Right ventricle myocardium superior (tissue), 1 donor: ENCODE measurements at places on chromosomes 13 and 19.

DNA sequence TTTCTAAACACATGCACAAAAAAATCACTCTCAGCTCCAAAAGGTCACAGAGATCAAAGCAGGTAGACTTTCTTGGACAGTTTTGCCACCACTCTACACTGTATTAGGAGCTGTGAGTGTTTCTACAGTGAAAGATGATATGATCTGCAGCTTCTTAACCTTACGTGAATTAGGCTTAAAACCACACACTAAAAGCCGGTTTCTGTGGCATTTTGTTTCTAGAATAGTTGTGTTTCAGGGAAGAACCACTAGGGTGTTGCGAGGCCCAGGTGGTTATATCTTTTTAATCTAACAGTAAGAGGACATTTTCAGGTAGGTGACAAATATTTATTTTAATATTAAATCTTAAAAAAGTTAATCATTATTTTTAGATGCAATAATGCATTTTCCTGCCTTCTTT lies 216.4 kb downstream of the KLF5 start:
- no peak for DNase-seq

DNA sequence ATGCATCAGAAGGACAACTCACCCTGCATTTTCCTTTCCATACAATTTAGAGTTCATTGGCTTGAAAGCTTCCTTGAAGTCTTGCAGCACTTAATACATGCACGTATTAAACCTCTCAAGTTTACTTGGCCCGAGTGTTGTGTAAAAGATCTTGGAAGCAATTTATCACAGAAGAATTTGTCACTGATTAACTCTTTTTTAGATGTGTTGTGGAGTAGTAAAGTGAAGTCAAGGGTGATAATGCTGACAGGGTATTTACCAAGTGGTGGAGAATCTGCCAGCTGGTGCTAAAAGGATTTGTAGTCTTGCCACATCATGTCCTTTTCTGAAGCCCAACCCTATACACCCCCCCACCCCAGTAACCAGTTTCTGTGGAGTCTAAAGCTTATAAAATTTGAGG lies 421.0 kb upstream of the MIR17HG start:
- DNase-seq, result no peak

- DNase-seq, result no peak
Measured at GRCh38 chr19:17872251-17873001, 681 bp downstream of the SLC5A5 start.

- no peak for DNase-seq
Measured at GRCh38 chr13:85512421-85512820, 286.8 kb downstream of the SLITRK6 start.

GRCh38 chr13:113819731-113820715 lies 43.9 kb downstream of the GAS6 start:
- DNase-seq, result peak; percentile 38

GRCh38 chr19:36246006-36246481 lies 31.1 kb downstream of the ZNF146 start:
- no peak for DNase-seq

DNA sequence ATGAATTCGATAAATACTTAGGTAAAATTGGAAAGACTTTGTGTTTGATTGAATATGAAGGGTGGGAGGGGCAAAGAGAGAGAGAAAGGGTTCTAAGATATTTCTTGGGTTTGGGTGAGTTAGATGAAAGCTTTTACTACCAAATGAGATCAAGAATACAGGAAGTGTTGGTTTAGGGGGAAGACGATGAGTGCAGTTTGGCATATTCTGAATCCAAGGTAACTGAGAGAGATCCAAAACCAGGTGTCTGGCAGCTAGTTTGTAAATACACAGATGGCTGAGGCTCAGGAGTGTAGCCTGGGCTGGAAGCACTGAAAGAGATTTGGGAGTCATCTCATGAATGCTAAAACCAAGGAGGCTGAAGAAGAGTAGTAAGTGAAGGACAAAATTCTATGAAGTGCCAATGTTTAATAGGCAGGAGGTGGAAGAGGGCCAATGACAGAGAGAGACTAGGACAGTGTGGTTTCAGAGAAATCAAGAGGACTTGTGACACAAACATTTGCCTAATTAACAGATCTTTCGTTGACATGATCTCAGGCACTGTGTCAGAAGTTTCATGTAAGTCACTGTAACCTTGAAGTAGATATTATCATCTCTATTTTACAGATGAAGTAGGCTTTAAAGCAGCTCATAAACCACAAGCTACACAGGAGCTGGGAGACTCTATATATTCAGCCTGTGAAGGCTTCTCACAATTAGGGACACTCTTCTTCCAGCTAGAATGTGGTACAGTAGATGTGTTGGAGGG lies 70.2 kb upstream of the ZDHHC20 start:
- no peak for DNase-seq

- DNase-seq, result no peak
Measured at GRCh38 chr19:46586294-46586693, 14.8 kb upstream of the CALM3 start.

DNA sequence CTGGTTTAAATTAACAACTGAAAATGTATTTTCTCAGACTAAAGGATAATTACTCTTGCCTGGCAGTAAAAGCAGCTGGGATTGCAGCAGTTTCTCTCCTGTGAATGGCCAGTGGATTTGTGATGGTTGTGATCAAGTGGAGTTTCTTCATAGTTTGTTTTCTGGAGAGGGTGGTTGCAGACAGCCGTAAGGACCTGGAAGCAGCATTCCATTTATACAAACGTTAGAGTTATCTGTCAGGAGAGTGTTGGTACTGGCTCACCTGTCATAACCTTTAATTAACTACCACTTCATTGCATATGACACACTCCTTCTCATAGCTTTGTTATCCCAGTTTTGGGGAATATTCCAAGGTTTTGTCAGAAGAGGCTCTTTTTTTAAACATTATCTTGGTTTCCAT lies 258.4 kb upstream of the SLC10A2 start:
- no peak for DNase-seq

DNA sequence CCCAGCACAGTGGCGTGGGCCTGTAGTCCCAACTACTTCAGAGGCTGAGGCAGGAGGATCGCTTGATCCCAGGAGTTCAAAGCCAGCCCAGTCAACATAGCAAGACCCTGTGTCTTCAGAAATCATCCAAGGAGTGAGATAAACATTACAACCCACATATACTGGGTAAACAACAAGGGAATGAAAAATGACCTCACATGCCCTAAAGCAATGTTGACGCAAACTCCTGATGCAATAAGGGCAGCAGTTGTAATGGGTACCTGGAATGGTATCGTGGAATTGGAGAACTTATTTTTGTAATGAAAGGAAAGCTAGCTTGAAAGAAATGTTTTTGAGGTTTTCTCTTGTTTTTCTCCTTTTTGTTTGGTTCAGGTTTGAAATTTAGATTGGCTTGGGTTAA lies 24.5 kb upstream of the LGALS16 start:
- no peak for DNase-seq

DNA sequence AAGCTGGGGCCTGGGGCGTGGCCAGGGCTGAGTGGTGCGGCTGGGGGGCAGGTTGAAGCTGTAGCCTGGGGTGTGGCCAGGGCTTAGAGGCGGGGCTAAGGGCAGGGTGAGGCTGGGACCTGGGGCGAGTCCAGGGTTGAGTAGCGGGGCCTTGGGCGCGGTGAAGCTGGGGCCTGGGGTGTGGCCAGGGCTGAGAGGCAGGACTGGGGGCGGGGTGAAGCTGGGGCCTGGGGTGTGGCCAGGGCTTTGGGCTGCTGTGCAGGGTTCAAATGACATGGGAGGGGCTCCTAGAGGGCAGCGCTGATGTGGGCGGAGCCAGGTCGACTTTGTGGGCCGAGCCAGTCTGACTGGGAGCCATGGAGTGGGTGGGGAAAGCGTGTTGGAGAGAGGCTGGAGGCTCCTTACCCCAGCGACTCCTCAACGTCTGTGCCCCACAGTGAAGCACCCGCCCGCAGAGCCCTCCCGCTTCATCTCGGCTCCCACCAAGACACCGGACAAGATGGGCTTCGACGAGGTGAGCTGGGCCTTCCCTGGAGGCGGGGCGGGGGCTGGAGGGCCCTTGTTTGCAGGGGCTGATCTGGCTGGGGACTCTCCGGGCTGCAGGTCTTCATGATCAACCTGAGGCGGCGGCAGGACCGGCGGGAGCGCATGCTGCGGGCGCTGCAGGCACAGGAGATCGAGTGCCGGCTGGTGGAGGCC lies 21.5 kb downstream of the COLGALT1 start:
- peak; percentile 61 for DNase-seq

- no peak for DNase-seq
Measured at GRCh38 chr13:109836629-109837607, 50.5 kb upstream of the IRS2 start.

DNA sequence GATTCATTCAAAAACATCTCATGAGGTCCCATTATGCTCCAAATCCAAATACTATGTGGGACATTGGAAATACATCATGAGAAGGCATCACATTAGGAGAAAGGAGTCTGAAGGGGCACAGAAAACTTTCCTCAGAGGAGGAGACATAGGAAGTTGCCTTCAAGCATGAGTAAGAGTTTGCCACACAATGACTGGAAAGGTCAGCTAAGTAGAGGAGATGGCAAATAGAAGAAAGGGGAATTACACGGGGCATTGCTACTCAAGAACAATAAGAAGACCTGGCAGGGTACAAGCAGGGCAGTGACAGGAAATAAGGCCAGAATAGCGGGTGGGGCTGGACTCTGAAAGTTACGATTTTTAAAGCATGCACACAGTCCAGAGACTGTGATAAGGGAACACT lies 231.6 kb downstream of the SPRY2 start:
- DNase-seq, result no peak

GRCh38 chr13:41700790-41701310 lies 243.5 kb downstream of the RGCC start:
- DNase-seq, result no peak

DNA sequence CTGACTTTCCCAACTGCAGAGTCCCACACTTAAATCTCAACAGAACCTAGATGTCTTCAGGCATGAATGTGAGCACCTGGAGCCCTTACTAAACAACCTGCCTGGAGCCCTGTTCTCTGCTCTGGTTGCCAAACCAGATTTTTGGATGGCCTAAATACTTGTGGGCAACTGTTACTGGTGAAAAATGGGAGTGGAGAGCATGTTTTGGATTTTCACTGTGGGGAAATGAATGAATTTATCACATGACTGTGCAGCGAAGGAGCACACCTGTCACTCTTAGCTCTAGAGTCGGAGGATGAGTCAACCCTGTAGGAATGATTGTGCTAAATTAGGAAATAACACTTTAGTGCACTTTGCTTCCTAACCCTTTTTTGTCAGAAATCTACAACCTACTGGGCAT lies 30.3 kb downstream of the SHISA2 start:
- no peak for DNase-seq

GRCh38 chr19:9130965-9131364 lies 4.2 kb upstream of the OR7G3 start:
- DNase-seq, result no peak

- no peak for DNase-seq
Measured at GRCh38 chr19:15464394-15465385, at the start of gene RASAL3. TSS of gene RASAL3 (minus strand) at chr19:15464544. CDS start at chr19:15464358, 186 bp downstream.

DNA sequence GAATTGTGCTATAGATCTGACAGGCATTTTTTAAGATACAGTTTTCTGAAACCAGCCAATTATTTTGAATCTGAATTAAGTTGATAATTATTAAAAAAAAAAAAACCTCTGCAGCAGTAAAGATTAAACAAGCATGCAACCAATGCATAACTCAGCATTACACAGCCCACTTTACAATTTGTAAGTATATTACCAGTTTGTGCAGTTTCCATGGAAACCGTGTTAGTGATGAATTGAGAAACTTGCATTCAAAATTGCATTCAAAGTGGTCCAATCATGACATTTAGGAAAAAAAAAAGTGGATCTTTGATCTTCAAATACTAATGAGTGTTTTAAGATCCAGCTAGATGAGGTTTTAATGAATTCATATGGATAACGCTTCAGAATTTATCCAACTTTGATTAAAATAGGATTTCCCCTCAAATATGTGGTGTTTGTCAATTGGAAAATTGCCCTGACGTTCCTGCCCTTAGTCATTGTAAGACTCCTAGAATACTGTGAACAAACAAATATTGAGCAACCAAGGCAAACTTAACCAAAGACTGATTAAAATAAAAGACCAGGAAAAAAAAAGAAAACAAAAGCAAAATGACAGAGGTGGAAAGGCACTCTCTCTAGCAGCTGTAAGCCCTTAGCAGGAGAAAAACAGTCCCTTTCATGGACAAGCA lies 314.8 kb upstream of the MAB21L1 start:
- DNase-seq, result no peak

- DNase-seq, result no peak
Measured at GRCh38 chr19:30344446-30345425, 27.4 kb upstream of the ZNF536 start.

GRCh38 chr19:19132912-19133311 lies 5.4 kb downstream of the TMEM161A start:
- DNase-seq, result no peak

DNA sequence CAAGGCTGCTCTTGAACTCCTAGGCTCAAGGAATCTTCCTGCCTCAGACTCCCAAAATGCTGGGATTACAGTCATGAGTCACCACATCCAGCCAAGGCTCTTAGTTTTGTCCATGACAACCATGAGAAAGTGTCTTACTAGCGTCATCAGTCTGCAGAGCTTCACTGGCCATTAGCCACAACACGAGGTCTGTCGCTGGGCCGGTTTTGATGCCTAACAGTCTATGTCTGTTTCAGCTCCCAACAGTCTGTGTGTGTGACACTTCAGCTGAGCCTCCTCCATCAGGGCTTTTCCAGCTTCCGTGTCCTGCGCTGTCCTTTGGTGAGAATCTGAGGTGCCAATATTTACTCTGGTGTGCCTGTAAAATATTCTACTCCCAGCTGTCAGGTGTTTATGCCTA lies 47.6 kb downstream of the CEP89 start:
- DNase-seq, result no peak

GRCh38 chr19:51148580-51148979 lies 6.5 kb downstream of the SIGLEC7 start:
- DNase-seq, result no peak
